Smooth muscle cell of the pulmonary artery (primary cell): ENCODE measurements at places on chromosomes 7 and 10. TPM values are rescaled to one million over a fixed set of nuclear protein-coding genes. Genes with fewer than 3 reads are reported as not detected.

Gene OPALIN
- total RNA-seq = not detected in 2 replicates

Gene PNLIPRP2
- total RNA-seq = not detected in 2 replicates

Gene SPDYE1
- not detected in 2 replicates for total RNA-seq

Gene PDE1C
- 52.9 and 89.5 TPM in 2 replicates for total RNA-seq

Gene MSMB
- total RNA-seq = not detected in 2 replicates

Gene C10orf105
- total RNA-seq = under 0.01 TPM in 1 of 2 replicates, not detected in the other

Gene IL15RA
- total RNA-seq = 3.9 and 5.0 TPM in 2 replicates
